ENCODE measurements at places on chromosomes 16 and 17.

DNA sequence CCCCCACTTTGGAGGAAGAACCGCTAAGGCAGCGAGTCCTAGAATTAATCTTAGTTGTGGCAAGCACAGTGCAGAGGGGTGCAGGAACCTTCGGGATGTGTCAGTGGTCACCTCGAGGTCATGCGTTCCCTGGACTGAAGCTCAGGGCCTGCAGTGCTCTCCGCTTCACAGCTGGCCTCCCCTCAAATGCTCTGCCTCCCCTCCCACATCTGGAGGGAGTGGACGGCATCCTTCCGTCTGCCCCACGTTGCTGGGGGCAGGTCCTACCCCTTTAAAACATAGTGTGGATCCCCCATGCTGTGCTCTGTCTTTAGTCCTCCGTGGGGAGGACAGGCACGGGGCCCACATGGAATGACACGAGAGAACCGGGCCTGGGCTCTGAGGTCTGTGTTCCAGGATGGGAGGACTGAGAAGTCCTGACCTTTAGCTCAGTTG, 99.5 kb upstream of the CDC42EP4 start:
- DNase-seq: no peak

- DNase-seq: no peak
Measured at GRCh38 chr17:64335486-64335885, 55.2 kb downstream of the PECAM1 start.

GRCh38 chr17:63579633-63580032, 21.1 kb upstream of the TACO1 start:
- peak; percentile 29 for DNase-seq

DNA sequence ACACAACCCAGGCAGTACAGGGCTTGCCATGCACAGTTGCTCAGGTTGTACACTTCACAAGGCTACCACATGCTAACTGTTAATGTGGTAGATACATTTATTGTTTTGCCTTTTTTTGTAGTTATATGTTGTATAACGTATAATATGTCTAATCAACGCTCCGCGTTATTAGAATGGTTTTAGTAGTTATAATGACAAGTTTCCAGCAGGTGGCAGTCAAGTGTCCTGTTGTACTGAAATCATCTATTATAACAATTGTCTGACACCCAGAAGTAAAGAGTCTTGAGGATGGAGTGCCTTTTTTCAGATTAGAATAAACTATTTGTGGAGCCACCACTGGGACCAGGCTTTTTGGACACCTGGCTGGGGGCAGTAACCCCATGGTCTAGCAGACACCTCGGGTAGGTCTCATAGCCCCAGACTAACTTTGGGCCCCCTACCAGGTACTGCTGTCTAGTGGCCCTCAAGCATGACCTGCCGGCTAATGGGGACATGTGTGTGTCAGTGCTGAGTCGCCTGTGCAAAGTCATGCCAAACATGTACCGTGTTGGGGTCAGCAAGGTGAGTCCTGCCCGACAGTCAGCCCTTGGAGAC, 32.8 kb downstream of the MYO15A start:
- DNase-seq: peak; percentile 64

DNA sequence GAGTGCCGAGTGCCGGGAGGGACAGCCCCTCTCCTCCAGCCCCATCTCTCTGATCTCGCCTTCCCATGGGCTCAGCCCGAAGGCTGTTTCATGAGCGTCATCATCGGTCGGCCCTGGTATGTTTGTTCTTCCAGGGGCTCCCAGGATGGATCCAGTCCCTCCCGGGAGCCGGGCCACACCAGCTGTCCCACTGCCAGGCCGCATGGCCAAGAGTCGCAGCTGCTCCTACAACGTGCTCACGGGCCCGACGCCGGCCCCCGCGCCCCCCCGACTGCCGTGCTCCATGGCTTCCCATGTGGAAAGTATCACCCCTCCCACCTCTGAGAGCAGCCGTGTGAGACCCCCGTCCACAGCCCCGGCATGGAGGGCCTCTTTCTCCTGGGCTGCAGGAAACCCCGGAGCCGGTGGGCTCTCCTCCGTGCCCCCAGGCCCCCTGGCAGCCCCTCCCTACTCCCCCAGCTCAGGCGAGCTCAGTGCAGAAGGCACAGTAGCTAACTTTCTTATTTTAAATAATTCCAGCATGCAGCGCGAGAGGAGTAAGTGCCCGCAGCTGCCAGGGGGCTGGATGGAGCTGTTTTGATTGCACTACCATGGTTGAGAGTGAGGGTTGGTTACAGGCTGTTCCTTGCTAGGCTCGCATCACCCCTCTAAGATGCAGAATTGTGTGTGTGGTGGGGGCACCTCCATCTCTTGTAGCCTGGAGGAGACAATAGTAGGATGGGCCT, 26.6 kb upstream of the GSE1 start:
- DNase-seq: no peak

DNA sequence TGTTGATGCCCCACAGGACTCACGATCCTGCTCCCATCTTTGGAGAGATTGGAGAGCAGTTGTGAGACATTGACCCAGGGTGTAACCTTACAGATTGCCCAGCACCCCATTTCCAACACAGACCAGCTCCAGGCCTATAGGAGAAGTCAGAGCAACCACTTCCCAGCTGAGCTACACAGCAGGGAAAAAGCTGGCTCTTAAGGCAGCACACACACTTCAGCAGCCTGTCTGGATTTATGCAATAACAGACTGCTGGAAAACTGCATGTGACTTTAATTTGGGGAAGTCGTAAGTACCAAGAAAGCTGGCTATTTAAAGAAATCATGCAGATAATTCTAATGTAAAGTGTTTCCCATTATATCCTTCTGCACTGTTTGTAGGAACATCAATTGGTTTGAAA, 30.8 kb downstream of the NOG start:
- no peak for DNase-seq

DNA sequence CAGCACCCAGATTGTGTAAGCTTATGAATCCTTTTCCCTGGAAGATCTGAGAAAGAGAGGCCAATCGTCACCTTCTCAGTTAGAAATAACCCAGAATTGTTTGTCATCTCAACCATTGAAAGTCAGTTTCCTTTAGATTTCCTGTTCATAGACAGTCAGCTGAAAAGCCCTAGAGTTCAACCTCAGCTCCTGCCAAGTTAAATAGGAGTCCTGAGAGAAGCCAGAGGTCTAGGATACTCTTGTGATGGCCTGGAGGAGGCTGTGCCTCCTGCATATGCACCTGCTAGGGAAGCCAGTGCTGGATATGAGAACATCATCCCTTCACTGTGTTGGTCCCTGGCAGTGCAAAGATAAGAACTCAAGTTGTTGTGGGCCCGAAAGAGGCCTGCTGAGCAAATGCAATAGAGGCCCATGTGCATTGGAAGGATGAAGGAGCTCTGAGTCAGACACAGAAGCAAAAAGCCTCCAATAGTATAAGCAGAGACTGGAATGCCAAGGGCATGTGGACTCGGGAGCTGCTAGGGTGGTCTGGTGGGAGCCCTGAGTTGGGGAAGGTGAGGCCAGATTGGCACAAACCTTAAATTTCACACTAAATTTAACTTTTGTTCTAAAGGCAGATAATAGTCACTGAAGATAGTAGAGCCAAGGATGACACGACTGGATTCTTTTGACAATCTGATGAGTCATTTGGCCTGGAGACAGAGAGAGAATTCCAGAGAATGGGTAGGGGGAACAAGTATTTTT, 520.9 kb upstream of the CDH5 start:
- no peak for DNase-seq

All from kidney capillary endothelial cell (primary cell).